ENCODE measurements at places on chromosomes 11 and 22.

DNA sequence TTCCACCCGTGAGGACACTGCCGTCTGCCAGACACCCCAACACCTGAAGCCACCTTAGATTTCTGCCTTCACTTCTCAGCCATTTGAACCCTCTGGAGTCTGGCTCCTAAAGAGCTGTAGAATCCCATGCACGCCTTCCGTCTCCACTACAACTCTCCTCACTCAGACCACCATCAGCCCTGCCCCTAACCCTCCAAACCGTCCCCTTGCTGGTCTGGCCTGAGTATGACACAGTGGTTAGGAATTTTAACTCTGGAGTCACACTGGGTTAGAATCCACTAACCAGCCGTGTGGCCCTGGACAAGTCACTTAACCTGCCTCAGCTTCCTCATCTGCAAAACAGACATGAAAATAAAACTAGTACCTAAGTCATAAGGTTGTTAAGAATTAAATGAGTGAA is 3.0 kb downstream of the CNIH2 start:
- DNase-seq: no peak

- no peak for DNase-seq
Measured at GRCh38 chr11:87719326-87720073, 455.7 kb downstream of the RAB38 start.

DNA sequence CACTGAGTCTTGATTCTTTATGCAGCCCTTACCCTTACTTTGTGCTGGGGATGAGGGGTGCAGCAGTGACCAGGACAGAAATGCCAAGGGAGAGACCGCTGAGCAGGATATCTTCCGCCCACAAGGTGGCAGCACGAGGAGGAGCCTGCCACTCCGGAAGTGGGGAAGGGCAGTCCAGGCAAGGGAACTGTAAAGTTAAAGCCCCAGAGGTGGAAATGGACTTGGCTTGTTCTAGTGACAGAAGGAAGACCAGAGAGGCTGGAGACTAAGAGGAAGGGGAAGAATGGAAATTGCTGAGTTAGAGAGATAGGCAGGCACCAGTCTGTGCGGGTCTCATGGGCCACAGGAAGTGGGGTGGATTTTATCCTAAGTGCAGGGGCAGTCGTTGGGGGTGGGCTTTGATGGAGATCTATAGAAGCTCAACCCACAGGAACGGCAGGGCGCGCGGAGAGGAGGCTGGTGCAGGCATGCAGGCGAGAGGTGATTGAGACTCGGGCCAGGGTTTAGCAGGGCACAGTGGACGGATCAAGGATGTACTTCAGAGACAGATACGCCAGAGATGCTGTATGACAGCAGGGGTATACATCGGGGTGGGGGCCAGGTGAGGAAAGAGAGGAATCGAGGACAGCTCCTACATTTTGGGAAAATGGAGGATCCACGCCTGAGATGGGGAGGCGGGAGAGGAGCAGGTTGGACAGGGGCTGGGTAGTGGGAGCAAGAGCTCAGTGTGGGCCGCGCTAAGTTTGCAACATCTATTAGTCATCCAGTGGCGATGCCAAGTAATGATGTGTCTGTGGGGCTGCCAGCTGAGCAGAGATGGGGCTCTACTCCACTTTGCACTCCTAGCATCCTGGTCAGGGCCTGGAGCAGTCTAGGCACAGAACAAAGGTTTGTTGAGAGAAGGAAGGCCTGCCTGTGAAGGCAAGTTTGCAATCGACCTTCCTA is 3.3 kb upstream of the GRK2 start:
- peak; percentile 77 for DNase-seq

DNA sequence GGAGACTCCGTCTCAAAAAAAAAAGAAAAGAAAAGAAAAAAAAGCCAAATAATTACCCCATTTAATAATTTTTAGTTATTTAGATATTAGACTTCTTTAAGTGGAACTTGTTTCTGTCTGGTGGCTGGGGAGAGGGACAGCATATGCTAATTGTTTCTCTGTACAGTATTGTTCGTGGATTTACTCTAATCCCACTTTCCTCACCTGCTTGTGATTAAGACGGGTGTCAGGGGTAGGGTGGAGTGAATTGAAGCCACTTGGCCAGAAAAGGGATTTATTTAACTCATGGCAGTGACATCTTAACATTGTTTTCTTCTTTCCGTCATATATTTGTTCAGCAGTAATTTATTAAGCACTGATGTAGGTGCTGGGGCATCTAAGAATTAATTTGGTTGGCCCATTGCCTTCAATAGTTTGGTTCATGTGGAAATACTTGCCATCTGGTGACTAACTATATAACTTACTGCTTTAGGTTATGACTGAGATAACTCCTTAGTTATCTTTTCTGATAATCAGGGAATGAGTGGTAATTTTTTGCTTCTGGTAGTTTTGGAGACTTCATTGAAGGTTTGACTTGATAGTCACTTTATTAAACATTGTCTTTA is 4.6 kb downstream of the TNRC6B start:
- DNase-seq: no peak

- DNase-seq: peak; percentile 30
Measured at GRCh38 chr22:37848587-37849088, 581 bp upstream of the EIF3L start.

Measured in activated naive CD4-positive, alpha-beta T cell treated with anti-CD3 and anti-CD28 coated beads, Interleukin-2, amount 50 U/mL, for 72 hours (primary cell).